ENCODE measurements at places on chromosomes 2 and 18. TPM values are rescaled to one million over a fixed set of nuclear protein-coding genes. Genes with fewer than 3 reads are reported as not detected.

GRCh38 chr2:42498497-42498896, 4.7 kb upstream of the KCNG3 start:
- DNase-seq = no peak

- no peak for DNase-seq
Measured at GRCh38 chr18:50410008-50410407, 35.2 kb downstream of the SKA1 start.

- no peak for DNase-seq
Measured at GRCh38 chr2:167190053-167190452, 301.8 kb downstream of the XIRP2 start.

- no peak for DNase-seq
Measured at GRCh38 chr2:169702996-169703395, 8.7 kb downstream of the PHOSPHO2 start.

GRCh38 chr2:119871725-119872124, 112.0 kb downstream of the PTPN4 start:
- no peak for DNase-seq

DNA sequence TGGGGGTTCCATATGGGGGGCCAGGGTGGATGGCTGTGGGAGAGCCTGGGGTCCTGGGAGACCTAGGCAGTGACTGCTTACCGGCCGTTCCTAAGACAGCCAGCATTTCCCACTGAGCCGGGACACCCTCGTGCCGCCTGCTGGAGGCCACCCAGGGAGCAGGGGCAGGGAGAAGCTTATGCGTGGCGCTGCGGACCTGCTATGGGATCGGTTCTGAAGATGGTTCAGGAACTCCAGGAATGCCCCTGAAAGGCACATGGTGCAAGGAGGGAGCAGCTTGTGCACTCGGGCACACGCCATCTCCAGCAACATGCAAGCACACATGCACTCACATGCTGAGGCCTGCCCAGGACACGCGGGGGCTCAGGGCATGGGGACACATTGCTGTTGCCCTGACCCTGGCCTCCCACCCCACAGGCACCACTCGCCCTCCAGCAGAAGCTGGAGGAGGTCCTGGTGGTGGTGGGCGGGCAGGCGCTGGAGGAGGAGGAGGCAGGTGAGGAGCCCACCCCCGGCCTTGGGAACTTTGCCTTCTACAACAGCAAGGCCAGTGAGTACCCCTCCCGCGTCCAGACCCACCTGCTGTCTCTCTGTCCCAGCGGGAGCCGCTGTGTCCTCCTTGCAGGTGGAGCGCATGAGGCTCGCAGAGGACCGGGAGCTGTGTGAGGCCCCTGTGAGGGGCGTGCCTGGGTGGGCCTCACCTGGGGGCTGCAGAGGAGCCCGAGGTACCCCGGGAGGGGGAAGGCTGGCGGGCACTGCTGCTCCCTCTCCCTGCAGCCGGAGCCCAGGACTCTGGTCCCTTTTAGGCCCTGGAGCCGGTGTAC, 4.1 kb downstream of the KLHL30 start:
- no peak for DNase-seq

GRCh38 chr18:56937874-56938430, 208.9 kb upstream of the BOD1L2 start:
- DNase-seq = no peak

DNA sequence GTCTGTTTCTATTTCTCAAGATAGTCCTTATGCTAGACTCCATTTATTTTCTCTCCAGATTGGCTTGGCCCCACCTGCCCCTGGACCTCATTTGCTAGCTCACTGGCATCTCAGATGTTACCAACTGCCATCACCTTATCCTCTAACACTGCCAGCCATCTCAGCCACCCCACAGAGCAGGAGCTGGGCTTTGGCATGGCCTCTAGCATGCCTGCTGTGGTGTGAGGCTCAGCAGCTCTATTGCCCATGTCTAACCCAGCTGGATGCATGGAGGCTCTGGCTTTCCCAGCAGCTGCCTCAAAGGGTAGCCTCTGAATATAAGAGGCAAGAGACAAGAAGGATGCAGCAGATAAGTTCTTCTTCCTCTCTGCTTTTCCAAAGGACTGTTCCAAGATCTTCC, 373.4 kb downstream of the TNS1 start:
- no peak for DNase-seq

- DNase-seq = no peak
Measured at GRCh38 chr2:1856922-1857321, 112.6 kb upstream of the PXDN start.

DNA sequence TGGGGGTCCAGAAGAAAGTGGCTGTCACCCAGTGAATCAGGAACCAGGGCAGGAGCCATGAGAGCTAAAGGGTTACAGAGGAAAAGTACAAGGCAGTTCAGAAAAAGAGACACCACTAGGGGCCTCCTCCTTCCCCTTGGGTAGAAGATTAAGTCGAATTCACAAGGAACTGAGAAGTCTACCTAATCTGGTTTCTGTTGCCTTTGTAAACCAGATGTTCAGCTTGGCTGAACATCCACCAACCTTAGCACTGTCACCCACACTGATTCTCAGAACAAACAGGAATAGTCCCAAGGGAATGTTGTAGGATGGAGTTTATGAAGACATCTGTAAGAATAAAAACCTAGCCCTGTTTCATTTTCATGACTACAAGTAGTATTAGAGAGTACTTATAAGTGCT, 90.4 kb upstream of the NOSTRIN start:
- no peak for DNase-seq

- DNase-seq = no peak
Measured at GRCh38 chr2:96684883-96685576, 42.5 kb downstream of the FER1L5 start.

GRCh38 chr2:62741127-62741526, 35.6 kb downstream of the EHBP1 start:
- no peak for DNase-seq

- no peak for DNase-seq
Measured at GRCh38 chr2:43186679-43187374, 39.6 kb downstream of the ZFP36L2 start.

GRCh38 chr18:48536516-48536915, 2.3 kb upstream of the CTIF start:
- no peak for DNase-seq

GRCh38 chr2:133442393-133442792, 125.9 kb downstream of the NCKAP5 start:
- no peak for DNase-seq

GRCh38 chr18:63162271-63163014, 157.1 kb downstream of the BCL2 start:
- DNase-seq = no peak

DNA sequence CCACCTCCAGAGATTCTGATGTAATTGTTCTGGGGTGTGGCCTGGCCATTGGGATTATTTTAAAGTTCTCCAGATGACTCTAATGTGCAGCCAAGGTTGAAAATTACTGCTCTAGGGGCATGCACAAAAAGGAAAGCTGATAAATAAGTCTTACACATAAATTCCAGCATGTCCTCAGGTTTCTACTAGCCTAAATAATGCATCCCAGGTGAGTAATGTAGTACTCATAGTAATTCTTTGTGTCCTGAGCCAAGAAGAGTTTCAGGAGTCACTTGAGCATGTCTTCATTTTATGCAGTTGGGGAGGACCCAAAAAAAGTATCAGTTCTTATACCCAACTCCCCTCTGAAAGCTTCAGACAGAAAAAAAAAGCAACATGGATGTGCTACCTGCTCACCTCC, 130.1 kb upstream of the SP5 start:
- no peak for DNase-seq

GRCh38 chr18:47191961-47192360, 15.8 kb upstream of the IER3IP1 start:
- no peak for DNase-seq

DNA sequence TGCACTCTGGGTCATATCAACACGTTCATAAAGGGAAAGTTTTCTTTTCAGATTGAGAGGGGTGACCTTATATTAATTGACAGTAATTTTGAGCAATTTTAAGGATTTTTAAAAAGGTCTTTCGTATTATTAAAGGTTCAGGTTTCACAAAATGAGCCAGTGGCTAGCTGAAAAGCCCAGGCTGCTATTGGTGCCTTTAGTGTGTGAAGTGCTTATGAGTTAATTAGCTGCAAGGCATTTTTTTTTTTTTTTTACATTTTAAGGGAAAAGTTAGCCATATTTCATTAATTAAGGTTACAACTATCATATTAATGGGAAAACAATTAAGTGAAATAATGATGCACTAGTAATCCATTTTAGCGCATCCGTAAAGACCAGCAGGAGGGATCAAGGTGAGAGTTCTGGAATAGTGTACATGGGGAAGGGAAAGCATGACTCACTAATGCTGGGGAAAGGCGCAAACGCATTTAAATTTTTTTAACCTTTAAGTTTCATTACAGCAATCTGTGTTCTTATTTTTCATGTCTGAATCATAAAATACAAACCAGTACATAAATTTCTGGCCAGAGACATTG, 200.0 kb downstream of the ZNF407 start:
- DNase-seq = no peak

DNA sequence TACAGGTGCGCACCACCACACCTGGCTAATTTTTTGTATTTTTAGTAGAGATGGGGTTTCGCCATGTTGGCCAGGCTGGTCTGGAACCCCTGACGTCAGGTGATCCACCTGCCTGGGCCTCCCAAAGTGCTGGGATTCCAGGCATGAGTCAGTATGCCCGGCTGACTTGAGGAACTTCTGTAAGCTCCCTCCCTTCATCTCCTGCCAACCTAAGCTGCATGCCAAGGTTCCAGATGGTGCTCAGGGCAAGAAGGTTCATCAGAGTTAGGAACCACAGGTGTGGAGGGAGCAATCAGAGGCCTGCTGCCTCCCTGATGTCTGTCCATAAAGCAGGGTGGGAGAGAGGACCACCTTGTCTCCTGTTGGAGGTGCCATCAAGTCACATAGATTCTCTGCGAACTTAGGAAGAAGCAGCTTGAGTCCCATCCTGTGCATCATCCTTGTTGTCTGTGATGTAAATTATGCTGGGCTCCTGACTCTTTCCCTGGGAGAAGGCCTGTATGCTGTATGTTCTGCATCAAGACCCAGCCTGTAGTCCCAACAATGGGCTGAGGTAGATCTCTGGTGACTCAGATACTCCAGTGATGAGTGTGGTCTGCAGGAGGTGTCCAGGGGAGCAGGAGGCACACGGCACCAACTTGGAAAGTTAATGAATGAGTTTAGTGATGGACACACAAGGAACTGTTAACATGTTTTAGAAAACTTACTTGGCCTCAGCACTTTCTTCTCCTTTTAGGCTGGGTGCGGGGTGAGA, 53.1 kb downstream of the TMEM17 start:
- DNase-seq = no peak

DNA sequence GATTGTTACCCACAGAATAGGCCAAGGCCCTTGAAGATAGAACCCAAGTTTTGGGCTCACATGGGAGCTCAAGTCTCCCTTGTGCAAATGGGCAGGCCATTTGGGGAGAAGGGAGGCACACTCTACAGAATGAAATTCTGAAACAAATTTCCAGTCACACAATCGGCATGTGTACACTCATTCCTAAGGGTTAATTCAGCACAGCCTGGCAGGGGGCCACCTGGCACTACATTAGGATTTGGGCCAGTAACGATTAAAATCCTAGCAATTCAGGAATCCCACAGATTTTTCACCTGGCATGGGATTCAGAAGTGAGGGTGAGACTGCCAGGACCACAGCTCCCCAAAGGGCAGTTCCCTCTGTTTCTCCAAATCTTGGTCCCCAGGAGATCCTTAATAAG, 46.4 kb downstream of the BMP10 start:
- no peak for DNase-seq

- no peak for DNase-seq
Measured at GRCh38 chr2:9984871-9985480, 33.5 kb downstream of the GRHL1 start.

GRCh38 chr2:219638217-219638947, 11.0 kb downstream of the SLC4A3 start:
- no peak for DNase-seq

GRCh38 chr2:130370490-130370889, 14.6 kb downstream of the PTPN18 start:
- peak; percentile 65 for DNase-seq

DNA sequence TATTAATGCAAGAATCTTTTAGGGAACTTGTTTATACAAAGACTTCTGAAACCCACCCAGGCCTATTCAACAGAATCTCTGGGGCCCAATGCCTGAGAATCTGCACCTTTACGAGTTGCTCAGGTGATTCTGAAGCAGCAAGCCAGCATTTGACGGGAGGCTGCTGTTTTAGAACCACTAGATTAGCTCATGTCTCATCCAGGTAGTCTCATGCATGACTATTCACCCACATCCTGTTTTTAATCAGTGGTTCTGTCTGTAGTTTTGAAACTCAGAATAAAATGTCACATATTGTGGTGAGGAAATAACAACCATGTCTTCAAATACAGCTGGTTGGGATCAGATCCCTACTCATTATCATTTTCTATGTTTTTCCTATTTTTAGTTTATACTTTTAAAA, 39.5 kb downstream of the CYTIP start:
- DNase-seq = peak; percentile 80

DNA sequence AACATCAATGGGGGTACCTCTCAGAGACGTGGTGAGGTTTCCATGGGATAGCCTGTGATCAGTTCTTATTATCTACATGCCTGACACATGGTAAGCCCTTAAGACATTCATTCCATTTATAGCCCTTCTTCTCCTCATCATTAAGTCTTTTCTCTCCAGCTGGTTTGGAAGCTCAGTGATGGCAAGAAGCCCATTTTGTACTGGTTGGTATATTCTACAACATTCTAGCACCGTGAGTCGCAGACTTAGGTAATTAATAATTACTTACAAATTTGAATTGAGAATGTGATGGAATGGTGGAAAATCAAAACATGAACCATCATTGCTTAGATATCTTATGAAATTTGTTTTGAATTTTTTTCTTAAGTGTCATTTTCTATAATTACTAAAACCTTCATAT, 472.6 kb downstream of the DLGAP1 start:
- DNase-seq = no peak

IL36B gene
- not detected for total RNA-seq

CELF4 gene
- total RNA-seq = not detected

PSMA8 gene
- total RNA-seq = 0.89 TPM

ACKR3 gene
- 6.4 TPM for total RNA-seq

TMEM237 gene
- total RNA-seq = 20.0 TPM

RAPGEF4 gene
- total RNA-seq = 0.77 TPM

XPO1 gene
- 208 TPM for total RNA-seq

CFAP65 gene
- total RNA-seq = not detected

COLEC11 gene
- total RNA-seq = not detected

KYNU gene
- total RNA-seq = not detected

All from activated CD4-positive, alpha-beta T cell treated with anti-CD3 and anti-CD28 coated beads, Interleukin-2, amount 10 ng/mL, durations not matched to agents 7 days and 5 days (primary cell).